Spinal cord (tissue), 10 donors: ENCODE measurements at places on chromosomes 3 and 15. TPM values are rescaled to one million over a fixed set of nuclear protein-coding genes. Genes with fewer than 3 reads are reported as not detected.

Gene RHOA
- 286 TPM for total RNA-seq

Gene SEMA5B
- total RNA-seq = 20.9 TPM

Gene FSD2
- total RNA-seq = not detected

Gene CHST14
- total RNA-seq = 5.4 TPM

Gene CASR
- 0.11 TPM for total RNA-seq

Gene ZNF501
- total RNA-seq = 15.9 TPM

Gene EHHADH
- total RNA-seq = 3.8 TPM

Gene PTX3
- 5.4 TPM for total RNA-seq

Gene OXTR
- total RNA-seq = 1.6 TPM

Gene IL5RA
- 5.7 TPM for total RNA-seq

Gene PRR20G
- total RNA-seq = not detected

Gene UNC13C
- total RNA-seq = 13.2 TPM

Gene GRK7
- 0.20 TPM for total RNA-seq

Gene CYP1A2
- total RNA-seq = not detected

Gene GOLGA6A
- total RNA-seq = 0.59 TPM

Gene PHLDB2
- 37.9 TPM for total RNA-seq

Gene CTXN2
- total RNA-seq = 2.0 TPM

Gene DNAH12
- total RNA-seq = 2.8 TPM

Gene GPR176
- total RNA-seq = 13.7 TPM

Gene U2SURP
- 108 TPM for total RNA-seq

Gene SUSD5
- 3.6 TPM for total RNA-seq

Gene HDC
- 1.3 TPM for total RNA-seq

Gene AADACL2
- total RNA-seq = not detected

Gene PLIN1
- 0.89 TPM for total RNA-seq

Gene STARD5
- 4.5 TPM for total RNA-seq
